ENCODE measurements at places on chromosomes 16 and 17.

DNA sequence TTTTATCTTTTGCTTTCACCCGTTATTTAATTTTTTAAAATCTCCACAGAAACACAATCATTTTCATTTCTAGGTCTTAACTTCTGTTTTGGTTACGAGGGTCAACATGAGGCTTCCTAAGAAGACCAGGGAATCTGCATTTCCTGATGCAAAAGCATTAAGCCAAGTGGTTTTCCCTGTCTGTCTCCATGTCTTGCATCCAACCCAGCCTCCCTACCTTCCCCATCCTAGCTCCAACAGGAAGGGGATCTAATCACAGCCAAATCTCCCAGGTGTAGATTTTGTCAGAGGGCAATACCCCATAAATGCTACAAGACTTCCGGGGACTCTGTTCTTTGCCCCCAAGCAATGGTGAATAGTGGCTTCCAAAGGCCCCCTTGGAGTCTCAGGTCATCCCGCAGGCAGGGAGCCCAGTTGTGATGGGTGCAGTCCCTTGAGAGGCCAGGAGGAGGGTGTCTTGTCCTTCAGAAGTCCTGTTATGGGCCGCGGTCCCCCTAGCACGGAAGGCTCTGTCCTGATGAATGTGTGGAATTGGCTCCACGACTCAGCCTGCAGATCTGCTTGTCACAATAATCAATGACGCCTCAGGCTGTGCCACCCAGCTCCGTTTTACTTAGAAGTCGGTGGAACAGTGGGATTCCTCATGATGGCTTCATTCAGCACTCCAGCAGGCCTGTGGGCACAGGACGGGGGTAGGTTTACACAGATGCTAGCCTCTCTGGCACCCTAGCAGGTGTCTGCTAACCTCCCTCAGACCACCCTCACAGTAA lies 141.1 kb downstream of the RGS9 start:
- DNase-seq: peak; percentile 56

DNA sequence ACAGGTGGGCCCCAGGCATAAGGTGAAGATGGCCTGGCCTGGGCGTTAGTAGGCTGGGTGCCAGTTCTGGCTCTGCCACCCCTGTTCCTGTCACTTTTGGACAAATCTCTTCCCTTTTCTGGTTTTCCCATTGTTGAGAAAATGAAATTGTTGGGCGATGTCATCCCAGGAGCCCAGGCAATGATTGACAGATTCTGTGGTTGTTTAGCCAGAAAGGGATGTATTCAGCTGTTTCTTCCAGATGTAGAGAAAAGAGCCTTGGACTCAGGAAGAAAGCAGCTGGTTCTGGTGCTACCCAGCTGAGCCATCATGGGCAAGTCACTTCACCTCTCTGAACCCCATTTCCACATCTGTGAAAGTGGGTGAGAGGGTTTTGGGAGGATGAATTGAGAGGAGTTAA lies 60.1 kb upstream of the MRTFB start:
- DNase-seq: no peak

- DNase-seq: peak; percentile 67
Observed at GRCh38 chr16:30567991-30568638, 3.4 kb downstream of the ZNF688 start.

DNA sequence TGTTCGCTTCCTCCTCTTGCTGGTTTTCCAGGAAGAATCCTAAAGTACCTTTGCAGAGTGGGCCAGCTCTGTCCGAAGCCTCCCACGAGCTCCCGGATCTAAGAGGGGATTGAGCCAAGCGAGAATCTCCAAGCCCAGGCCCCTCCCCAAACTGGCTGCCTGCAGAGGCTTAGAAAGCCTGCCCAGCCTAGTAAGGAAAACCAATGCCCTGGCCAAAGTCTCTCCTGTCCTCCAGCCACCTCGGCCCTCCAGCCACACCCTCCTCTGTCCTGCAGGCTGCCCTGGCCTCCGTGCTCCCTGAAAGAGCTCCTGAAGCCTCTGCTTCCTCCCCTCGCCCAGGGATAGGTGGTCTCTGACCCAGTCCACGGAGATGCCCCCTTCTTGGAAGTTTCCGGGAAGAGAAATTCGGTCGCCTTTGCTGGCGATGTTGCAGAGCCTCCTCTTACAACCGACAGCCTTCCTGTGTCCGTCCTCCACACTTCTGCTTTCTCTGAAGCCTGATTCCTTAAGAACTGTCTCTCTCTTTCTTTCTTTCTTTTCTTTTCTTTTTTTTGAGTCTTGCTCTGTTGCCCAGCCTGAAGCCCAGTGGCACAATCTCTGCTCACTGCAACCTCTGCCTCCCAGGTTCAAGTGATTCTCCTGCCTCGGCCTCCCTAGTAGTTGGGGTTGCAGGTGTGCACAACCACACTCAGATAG lies 54.9 kb upstream of the TOB1 start:
- DNase-seq: no peak

GRCh38 chr17:60529806-60530205 lies 3.8 kb upstream of the APPBP2 start:
- DNase-seq: no peak

- DNase-seq: peak; percentile 48
Observed at GRCh38 chr16:3577302-3577752, at the start of gene NLRC3. Gene NLRC3 (minus strand): TSS chr16:3577403. CDS start chr16:3565036, 12,367 bp downstream.

Data from hematopoietic multipotent progenitor cell treated with erythropoietin and hydrocortisone succinate and interleukin-3 and kit ligand, for 6 days (in vitro differentiated cells).